NCI-H187 treated with DMSO at 0.1 percent for 48 hours (cell line): ENCODE measurements at places on chromosomes 4 and X.

GRCh38 chrX:107710617-107711391 is 64.8 kb downstream of the TSC22D3 start:
- DNase-seq: no peak

DNA sequence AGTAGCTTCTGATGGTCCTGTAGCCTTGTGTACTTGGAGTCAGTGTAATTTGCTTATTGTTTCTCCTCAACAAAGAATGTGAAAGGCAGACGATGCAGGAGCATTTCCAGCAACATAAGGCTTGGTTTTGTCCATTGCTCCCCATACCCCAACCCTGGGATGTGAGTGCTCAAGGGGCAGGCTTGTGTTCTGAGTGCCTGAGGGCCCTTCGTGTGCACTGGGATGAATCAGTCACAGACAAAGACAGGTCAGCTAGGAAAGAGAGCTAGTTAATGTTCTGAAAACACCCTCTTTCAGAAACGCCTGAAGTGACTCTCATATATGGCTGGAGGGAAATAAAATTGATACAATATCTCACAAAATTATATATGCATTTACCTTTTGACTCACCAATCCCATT is 59.1 kb downstream of the PRPS1 start:
- DNase-seq: no peak

DNA sequence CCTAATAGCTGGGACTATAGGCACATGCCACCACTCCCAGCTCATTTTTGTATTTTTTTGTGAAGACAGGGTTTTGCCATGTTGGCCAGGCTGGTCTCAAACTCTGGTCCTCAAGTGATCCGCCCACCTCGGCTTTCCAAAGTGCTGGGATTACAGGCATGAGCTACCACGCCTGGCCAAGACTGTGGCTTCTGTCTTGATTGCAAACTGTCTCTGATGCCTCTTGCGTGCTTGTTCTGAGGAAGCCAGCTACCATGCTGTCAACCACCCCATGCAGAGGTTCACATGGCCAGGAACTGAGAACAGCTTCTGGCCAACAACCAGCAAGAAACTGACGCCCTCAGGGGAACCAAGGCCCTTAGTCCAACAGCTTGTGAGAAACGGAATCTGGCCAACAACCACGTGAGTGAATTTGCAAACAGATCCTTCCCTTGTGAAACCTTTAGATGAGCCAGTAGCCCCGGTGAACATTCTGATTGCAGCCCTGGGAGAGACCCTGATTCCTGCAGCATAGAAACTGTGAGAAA is 71.2 kb downstream of the SUPT20HL2 start:
- no peak for DNase-seq

DNA sequence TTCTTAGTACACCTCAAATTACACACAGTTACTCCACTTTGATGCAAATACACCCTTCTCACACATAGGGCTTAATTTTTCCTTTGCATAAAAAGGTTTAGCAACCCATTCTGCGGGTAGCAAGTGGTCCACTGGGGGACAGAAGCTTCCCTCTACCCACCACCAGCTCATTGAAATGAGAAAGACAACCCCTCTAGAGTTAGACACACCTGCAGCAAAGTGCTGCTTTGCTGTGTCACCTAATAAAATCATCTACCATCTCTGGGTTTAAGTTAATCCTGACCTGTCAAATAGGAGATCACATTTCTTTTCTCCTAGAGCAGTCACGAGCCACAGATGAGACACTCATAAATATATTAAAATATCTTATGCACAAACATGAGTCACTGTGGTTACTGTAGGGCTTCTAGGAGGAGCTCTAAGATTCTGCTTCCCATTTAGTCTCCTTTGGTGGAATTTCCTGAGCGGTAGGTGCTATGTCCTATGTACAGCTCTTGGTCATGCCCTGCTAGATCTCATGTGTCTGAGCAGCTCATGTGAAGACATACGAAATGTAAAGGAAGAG is 11.9 kb downstream of the BMX start:
- no peak for DNase-seq

DNA sequence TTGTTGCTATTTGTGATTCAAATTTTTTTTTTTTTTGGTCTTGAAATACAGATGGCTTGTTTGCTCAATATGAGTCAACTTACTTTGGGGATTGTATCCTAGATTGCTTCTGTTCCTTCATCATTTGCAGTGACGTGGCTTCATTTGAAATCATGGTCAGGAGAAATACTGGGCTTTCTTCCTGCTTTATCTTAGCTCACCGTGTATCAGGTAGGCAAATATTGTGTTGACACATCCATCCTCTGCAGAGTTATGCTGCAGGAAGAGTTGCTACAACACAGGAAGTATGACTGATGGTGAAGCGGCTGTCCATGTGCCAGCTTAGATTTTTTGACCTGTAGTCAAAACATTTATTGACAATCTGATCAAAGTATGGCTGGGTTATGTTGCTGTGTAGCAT is 232.2 kb downstream of the C4orf33 start:
- no peak for DNase-seq

- DNase-seq: no peak
Observed at GRCh38 chr4:102116121-102116520, 229.2 kb downstream of the SLC39A8 start.

- DNase-seq: no peak
Observed at GRCh38 chrX:55120761-55121358, 32.0 kb downstream of the PAGE2 start.

DNA sequence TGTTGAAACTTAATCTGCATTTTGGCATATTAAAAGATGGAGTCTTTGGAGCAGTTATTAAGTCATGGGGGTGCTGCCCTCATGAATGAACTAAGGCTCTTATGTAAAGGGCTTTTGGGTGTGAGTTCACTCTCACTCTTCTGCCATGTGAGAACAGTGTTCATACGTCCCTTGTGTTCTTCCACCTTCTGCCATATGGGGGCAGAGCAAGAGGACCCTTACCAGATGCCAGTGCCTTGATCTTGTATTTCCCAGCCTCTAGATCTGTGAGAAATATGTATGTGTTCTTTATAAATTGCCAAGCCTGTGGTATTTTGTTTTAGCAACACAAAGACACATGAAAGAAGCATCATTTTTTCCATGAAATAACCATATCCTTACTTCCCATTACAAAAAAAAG is 213.9 kb downstream of the SPOCK3 start:
- no peak for DNase-seq

DNA sequence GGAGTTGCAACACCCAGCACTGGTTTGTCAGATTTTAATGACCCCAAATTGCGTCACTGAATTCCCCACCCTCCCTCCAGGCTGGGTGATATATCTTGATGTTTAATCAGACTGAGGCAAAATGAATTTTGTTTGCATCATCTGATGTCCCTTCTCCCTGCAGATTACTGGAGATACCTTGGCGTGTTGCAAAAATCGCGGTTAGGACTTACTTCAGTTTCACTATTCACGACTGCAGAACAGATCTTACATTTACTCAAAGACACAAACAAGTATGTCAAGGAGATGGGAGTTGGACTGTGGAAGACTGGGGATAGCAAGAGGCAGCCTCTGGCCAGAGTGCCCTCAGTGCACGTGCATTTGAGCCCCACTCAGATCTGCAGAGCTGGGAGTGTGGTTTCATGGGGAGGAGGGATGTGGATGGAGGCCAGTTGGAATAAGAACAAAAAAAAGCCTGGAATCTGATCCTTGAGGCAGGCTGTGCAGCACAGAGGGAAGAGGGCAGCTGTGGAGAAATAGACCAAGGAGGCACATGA is 92.2 kb upstream of the MTM1 start:
- no peak for DNase-seq

- no peak for DNase-seq
Observed at GRCh38 chr4:150382028-150382427, 199.9 kb upstream of the MAB21L2 start.

DNA sequence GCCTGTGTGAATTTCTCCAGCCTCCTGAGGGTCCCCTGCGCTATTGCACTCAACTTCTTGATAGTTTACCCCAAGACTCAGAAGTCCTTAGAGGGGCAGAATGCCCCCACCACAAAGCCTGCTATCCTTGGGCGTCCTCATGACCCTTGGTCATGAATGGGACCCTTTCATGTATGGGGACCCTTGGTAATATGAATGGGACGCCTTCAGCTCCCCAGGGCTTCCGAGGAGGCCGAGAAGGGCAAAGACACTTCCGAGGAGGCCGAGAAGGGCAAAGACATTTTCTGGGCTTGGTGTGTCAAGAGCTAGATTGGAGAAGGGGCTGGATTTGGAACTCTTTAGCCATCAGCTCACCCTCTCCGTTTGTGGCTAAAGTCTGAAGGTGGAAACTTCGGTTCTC is 8.6 kb downstream of the SHOX start:
- DNase-seq: no peak

DNA sequence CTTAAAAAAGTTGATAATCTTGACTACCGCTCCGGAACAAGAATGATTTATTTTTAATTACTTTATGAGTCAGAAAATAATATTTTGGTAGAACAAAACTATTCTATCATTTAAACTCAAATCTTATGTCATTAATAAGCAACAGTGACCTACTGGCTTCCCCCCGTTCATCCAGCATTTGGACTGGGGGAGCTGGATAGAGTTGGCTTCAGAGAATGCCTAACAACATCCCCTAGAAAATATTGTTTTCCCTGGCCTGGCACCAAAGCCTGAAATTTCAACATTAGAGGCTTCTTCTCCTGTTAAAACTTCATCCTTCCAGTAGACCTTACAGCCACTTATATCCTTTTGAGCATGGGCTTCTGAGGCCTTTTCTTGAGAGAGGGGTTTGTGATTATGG is 55.7 kb upstream of the PDLIM3 start:
- DNase-seq: no peak

DNA sequence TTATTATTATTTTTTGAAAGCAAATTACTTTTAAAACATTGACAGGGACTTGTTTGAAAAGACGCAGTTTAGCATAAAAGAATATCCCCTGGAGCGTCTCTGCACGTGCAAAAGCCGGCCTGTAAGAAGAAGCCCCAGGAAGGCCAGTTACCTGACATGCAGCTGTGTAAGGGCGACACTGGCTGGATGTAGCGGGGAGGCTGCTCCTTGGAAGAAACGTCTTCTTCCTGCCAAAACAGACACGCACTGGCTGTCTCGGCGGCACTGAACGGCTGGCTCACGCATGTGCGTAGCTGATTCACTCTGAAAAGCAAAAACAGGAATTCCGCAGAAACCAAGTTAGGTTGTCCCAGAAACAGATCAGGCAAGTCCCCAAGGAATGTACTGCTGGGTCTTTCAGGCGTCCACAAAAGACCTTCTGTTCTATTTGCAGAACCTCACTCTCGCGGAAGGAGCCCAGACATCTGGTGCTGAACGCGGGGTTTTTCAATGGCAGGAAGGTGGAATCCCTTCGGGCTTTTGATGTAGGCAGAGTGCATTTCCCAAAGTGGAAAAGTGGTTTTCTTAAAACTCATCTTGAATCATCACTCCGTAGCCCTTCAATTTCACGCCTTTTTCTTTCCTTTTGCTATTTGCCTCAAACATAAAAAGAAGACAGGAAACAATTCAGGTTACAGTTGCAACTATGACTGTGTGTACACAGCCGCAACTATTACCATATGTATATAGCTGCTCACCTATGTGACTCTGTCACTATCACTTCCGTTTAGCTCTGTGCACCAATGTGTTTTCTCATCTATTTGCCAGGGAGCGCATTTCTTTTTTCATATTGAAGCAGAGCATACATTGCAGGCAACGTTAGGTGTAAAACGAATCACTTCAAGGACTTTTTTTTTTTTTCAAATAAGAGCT is 38.1 kb upstream of the ARSH start:
- no peak for DNase-seq

DNA sequence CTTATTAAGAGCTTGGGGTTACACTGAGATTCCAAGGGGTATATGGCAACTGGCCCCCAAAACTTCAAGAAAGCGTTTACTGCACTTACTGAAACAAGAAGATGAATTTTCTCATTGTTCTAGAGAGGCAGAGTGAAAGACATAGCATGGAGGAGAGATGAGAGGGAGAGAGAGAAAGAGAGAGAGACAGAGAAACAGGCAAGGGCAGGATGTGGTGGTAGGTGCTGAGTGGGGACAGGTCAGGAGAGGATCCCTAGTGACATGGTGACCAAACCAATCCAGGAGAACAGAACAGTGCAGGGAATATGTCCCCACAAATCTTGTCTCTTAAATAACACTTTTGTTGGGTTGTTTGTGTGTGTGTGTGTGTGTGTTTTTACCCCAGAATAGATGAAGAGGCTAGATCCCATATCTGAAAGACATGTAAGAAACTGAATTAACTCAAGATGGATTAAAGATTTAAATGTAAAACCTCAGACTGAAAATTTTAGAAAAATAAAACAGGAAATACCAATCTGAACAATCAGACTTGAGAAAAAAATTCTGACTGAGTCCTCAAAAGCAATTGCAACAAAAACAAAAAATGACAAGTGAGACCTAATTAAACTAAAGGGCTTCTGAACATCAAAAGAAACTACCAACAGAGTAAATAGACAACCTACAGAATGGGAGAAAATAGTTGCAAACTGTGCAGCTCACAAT is 202.2 kb downstream of the QDPR start:
- DNase-seq: no peak

- no peak for DNase-seq
Observed at GRCh38 chrX:132023896-132024386, 839 bp downstream of the STK26 start.

DNA sequence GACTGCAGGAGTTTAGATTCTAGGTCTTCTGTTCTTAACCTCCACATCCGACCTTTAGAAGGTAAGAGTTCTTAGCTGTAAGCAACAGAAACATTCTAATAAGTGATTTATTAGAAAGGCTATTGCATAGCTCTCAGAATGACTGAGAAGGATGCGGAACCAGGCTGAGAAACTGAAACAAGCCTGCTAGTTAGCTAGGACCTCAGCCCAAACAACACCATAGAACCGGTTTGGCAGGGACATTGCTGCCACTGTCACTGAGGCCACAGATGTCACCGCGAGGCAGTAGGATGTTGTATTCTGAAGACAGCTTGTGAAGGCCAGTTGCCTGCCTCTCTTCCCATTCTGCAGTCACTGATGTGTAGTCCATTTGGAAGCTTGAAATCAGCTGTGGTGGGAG is 160.0 kb upstream of the ARX start:
- no peak for DNase-seq

GRCh38 chrX:91435395-91435794 is 756 bp downstream of the PABPC5 start:
- no peak for DNase-seq

- DNase-seq: no peak
Observed at GRCh38 chrX:150198776-150199175, 164.3 kb upstream of the MAMLD1 start.

- peak; percentile 3 for DNase-seq
Observed at GRCh38 chrX:19334945-19335626, 8.6 kb upstream of the PDHA1 start.

DNA sequence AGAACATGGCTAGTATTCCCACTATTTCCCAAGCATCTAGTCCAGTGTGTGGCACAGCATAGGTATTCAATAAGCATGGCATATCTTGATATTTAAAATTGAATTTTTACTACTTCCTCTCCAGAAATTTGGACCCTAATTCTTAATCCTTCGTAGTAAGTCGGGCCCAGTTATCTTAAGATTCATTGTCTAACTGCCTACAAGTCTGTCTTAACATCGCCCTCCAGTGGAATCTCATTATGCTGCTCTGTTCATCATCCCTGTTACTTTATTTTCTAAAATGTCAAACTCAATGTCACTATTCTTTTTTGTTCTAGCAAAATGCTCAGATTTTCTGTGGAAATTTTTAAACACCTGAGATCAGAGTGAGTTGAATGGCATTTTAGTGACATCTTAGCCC is 606.2 kb downstream of the KLHL13 start:
- DNase-seq: no peak
